Type B pancreatic cell (in vitro differentiated cells): ENCODE measurements at places on chromosomes 6 and 20.

DNA sequence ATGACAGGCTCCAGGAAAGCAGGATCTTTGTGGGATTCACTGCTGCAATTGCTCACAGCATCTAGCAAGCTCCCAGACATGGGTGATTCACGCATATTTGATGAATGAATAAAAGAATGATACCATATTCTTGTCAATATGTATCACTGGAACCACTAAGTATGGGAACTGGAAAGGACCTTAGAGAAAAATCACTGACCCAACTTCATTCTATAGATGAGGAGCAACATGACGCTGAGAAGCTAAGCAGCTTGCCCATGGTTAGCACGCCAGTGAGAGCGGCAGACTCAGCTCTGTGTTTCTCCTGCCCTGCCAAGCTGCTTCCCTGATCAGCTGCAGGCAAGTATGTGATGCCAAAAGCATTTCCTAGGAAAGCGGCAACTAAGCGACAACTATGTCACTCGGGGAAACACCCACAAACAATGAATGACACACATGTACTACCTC lies 66.8 kb downstream of the PPP1R3G start:
- DNase-seq = no peak

DNA sequence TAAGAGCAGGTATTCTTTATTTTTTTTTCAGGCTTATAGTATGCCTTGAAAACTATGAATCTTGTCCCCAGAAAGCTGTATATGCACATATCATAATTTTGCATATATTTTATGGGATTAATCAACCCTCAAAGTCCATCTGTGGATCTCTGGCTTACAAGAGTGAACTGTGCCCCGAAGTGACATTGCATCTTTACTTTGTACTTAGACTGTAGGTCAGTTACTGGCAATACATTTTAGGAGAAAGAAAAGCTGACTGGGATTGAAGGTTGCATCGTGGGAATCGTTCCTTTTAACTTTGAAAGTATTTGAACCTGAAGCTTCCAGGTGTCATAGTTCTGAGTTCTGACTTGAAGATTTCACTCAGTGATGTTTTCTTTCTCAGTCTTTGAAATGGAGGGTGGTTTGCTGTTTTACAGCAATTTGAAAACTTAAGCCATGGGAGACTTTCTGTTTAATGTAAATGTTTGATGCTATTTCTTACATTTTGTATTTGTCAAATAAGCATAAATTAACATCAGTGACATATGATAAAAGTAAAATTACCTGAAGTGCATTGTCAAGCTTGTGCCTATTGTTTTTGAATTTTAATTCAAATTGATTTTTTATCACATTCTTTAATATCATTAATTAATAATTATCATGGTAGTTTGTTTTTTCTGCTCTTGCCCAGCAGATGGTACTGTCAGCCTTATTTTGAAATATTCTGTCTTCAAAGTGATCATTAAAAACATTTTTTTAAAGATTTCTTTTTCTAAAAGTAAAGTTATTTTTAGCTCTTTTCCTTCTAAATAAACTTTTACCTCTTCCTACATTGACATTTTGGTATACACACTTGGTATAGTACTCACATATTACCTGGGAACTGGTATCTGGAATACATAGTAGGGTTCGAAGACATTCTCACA lies 29.0 kb downstream of the L3MBTL3 start:
- no peak for DNase-seq

GRCh38 chr6:83708546-83708969 lies 343 bp downstream of the SNAP91 start:
- DNase-seq = peak; percentile 69

GRCh38 chr6:28711788-28712341 lies 186.2 kb downstream of the GPX5 start:
- DNase-seq = no peak

DNA sequence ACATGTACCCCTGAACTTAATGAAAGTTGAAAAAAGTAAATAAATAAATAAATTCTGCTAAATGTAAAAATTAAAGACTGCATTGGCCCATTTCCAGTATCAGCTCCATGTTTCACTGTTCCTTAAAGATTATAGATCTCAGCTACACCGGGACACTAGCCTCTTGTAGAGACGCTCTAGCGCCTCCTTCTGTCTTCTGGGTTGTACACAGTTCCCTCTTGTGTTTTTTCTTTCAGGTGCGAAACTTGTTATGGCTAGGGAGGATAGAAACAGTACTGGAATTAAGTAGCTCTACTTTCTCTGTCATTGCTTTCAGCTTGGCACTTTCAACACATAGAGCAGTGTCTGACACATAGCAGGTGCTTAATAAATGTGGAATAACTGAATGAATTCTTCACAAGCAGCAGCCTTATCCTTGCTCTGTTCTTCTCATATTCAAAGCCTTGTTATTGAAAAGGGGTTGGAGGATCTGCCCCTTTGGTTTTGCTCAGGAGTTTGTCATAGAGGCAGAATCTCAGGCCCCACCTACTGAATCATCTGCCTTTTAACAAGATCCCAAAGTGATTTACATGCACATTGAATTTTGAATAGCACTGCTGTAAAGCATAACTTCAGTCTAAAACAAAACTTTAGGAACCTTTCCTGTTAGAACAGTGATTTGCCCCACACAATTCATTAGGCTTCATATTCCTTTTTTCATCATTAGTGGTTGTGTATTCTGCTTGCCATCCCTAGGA lies 92.3 kb downstream of the FIG4 start:
- DNase-seq = no peak

DNA sequence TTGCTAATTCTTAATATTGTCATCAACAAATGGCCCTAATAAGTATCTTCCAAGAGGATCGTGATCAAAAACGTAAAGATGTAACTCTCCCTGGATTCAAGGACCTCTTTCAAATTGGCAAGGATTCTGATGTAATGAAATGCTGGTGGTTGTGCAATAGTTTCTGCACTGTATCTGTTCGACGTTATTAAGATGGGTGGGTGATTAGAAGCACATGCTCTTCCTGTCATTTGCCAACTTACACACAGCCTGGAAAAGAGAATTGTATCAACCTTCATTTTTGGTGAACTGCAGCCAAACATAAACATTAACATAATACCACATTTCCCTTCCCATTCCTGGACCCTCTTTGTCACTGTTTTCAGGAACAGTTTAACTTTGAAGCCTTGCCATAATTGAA lies 9.8 kb downstream of the FOXQ1 start:
- no peak for DNase-seq

DNA sequence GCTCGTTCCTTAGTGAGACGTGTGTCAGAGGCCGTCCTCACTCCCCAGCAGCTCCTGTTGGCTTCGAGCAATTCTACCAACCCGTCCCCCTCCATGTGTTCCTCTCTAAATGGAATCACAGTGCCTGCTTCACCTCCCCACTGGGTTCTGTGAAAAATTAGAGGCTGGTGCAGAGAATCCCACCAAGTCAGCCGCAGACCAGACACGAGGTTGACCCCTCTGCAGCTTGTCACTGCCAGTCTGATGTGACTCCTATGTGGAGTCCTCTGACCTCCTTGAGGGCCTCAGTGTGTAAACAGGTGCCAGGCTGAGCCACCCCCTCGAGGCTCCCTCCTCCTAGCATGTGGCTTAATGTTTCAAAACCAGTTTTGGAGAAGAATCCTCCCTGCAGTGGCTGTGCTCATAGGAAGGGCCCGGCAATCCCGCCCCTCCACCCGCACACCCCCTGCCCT lies 12.6 kb upstream of the IRF4 start:
- DNase-seq = no peak

DNA sequence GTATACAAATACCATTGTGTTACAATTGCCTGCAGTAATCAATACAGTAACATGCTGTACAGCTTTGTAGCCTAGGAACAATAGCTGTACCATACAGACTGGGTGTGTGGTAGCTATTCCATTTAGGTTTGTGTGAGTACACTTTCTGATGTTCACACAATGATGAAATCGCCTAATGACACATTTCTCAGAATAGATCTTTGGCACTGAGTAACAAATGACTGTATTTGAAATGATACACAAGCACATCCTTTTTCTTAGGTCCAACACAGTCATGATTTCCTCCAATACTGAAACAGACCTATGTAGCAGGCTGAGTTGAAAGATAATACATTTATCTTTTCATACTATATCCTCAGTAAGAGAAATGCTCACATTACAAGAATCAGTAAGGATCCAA lies 13.9 kb downstream of the KHDRBS2 start:
- DNase-seq = no peak

- DNase-seq = no peak
Measured at GRCh38 chr20:52439375-52439774, 247.8 kb upstream of the ZFP64 start.

GRCh38 chr20:4569092-4569491 lies 152.6 kb upstream of the PRND start:
- DNase-seq = no peak

GRCh38 chr6:134826889-134827737 lies 122.8 kb downstream of the ALDH8A1 start:
- no peak for DNase-seq

- no peak for DNase-seq
Measured at GRCh38 chr20:11467436-11467835, 450.3 kb upstream of the BTBD3 start.

DNA sequence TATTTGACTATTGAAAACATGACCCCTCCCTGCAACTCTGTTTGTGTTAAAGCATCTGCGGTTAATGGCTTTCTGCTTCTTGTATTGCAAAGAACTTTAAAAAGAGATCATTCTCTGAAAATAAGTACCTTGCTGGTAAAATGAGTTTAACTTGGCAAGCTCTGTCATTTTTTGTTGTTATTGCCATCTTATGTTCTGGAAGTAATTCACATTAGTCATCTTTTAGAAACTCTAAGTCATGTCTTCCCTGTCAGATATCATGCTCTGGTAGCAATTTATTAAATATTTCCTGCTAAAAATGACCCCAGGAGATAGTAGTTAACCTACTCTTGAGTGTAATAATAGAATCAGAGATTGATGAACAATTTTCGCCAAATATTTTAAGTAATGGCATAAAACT lies 890.6 kb downstream of the KIF16B start:
- no peak for DNase-seq

DNA sequence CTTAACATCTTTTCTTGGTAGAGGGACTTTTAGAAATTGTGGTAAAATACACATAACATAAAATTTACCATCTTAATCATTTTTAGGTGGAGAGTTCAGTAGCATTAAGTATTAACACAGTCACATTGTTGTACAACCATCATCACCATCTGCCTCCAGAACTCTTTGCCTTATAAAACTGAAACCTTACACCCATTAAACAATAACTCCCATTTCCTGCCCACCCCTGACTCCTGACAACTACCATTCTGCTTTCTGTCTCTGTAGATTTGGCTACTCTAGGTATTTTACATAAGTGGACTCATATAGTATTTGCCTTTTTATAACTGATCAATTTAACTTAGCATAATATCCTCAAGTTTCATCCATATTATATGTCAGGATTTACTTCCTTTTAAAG lies 88.7 kb downstream of the ZHX3 start:
- no peak for DNase-seq

DNA sequence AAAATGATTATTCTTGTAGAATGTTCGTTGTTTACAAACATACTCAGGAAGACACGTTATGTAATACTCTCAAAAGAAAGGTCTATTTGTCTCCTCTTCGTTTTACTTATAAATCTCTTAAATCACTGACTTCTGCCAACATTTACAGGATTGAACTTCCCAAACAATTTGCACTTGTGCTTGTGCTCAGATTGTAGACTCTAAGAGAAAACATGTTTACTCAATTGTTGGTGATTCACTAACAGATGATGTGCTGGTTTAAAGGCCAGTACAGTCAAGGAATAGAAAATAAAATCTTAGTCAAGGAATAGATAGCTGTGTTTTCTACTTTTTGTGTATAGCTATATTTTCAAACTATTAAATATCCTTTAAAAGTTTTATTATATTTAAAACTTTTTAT lies 172.8 kb downstream of the GJA1 start:
- DNase-seq = no peak

DNA sequence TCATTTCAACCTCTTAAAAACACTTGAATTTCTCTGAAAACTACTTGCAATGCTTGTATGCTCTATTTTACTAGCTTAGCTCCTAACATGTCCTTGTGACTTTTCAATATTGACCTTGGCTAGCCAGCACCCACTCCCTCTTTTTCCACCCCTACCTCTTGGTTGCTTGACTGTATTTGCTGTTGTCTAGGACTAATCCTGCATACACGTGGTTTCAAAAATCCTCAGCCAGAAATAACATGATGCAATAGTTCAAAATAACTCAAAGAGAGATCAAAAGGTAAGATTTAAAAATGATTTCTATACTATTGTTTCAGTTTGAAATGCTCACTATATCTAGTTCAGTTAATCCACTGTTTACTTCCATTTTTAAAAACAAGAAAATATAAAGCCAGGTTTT lies 102.3 kb upstream of the TBX18 start:
- no peak for DNase-seq
